ENCODE measurements at places on chromosomes 6 and 20.

GRCh38 chr6:157099912-157100593 lies 223.3 kb downstream of the TMEM242 start:
- peak; percentile 56 for DNase-seq

- no peak for DNase-seq
These were observed 55.6 kb downstream of the FARS2 start for GRCh38 chr6:5316951-5317350.

- no peak for DNase-seq
These were observed 228.2 kb downstream of the LY86 start for GRCh38 chr6:6816716-6817115.

DNA sequence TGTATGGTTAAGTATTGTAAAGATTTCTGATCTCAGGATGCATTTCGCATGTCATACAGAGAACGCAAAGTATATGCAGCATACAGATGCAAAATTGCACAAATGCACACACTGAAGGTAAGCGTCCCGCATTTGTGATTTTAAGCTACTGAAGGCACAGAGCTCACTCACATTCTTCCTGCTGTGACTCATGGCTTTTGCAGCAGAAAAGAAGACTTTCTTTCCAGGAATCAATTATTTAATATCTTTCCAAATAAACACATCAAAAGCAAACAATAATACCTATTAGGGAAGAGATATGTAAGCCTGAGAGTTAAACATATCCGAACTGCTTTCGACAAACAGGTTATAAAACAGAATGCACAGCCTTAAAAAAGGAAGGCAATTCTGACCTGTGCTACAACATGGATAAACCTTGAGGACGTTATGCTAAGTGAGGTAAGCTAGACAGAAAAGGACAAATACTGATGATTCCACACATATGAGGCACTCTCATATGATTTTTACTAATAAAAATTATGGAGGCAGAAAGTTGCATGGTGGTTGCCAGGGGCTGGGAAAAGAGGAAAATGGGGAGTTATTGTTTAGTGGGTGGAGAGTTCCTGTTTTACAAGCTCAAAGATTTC lies 109.0 kb downstream of the TFAP2A start:
- DNase-seq = no peak

DNA sequence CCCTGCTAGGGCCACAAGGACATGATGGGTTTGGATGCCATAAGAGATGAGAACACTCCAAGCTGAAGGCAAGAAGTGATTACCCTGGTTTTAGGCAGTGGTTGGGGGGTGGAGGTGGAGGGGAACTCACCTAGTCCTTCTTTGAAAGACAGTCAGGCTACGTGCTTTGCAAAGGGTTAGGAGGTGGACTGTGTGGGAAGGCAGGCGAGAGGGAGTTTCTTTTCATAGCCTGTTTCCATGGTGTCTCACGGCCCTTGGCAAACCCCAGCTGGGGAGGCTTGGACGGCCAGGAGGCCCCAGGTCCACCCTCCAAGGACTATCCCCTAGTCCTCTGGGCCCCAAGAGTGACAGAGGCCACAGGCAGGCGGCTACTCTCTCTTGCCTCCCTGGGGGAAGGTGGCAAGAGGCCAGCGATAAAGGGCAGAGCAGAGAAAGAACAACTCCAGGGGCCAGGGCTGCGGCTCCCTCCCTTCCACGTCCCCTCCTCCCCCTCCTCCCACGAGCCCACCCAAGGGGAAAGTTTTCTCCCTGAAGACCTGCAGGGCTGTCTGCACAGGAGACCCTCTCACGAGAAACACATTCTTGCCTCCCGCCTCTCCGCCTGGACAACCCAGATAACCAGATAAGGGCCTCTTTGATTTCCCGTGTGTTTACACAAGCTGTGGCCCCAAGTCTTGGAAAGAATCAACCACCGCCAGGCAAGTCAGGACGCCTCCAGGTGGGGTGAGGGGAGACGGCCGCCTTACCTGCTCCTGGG lies 74.4 kb downstream of the NOL4L start:
- DNase-seq = no peak

- DNase-seq = no peak
These were observed 88.3 kb downstream of the CD24 start for GRCh38 chr6:106886081-106886843.

GRCh38 chr6:128474481-128474880 lies 45.9 kb downstream of the PTPRK start:
- DNase-seq = peak; percentile 35

DNA sequence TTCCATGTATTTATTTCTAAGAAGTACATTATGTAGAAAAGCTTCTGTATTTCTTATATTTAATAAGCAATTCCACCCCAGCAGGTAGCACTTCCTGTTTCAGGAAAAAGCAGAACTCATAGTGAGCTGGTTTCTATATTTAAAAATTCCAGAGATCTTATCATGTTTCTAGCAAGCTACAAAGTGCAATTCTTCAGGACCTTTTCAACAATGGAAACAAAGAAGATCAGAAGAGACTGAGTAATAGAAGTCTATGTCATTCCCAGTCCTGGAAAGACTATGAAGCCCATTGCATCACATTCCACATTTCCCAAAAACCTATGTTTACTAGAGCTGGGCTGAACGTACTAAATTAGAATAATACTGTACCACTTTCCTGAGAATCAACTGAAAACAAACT lies 302.6 kb upstream of the NRSN1 start:
- no peak for DNase-seq

- DNase-seq = peak; percentile 42
These were observed 108.6 kb upstream of the SLC2A12 start for GRCh38 chr6:134161041-134161440.

DNA sequence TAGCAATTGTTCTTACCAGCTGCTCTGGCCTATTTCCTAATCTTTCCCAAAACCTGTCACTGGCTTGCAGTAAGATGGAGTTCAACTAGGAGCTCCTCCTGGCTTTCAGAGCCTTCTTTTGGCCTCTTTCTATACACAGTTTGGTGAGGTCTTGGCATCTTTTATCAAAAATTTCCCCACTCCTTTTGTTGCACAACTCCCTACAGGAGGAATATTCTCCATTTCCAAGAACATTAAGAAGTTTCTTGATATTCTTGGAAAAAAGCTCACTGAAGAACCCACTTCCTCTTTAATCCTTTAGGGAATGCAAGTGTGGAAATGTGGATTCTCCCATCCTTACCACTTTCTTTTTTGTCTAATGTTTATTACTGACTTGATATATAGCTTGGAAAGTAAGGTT lies 171.3 kb upstream of the KCNK16 start:
- peak; percentile 33 for DNase-seq

- no peak for DNase-seq
These were observed 64.2 kb downstream of the EYS start for GRCh38 chr6:65642776-65643175.

GRCh38 chr6:19995575-19996257 lies 158.5 kb downstream of the ID4 start:
- no peak for DNase-seq

- DNase-seq = no peak
These were observed 93.0 kb downstream of the TCP11 start for GRCh38 chr6:35048031-35048613.

GRCh38 chr6:63537201-63537958 lies 34.9 kb upstream of the LOC128125822 start:
- DNase-seq = no peak

DNA sequence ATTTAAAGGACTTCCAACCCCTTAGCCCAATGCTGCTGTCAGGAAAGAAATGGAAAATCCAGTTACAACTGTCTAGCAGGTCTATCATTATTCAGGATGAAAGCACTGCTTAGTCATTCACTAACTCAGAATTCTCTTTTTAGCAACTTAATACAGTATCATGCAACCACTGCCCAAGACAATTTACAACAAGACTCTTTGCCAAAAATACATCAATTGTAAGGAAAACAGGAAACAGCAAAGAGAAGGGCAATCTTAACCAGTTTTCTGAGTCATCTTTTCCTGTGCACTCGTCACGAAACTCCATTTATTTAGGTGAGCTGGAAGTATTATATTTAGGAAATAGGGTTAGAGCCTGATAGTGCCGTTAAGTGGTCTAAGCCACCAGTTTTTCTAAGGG lies 1197.7 kb upstream of the CITED2 start:
- DNase-seq = peak; percentile 96

DNA sequence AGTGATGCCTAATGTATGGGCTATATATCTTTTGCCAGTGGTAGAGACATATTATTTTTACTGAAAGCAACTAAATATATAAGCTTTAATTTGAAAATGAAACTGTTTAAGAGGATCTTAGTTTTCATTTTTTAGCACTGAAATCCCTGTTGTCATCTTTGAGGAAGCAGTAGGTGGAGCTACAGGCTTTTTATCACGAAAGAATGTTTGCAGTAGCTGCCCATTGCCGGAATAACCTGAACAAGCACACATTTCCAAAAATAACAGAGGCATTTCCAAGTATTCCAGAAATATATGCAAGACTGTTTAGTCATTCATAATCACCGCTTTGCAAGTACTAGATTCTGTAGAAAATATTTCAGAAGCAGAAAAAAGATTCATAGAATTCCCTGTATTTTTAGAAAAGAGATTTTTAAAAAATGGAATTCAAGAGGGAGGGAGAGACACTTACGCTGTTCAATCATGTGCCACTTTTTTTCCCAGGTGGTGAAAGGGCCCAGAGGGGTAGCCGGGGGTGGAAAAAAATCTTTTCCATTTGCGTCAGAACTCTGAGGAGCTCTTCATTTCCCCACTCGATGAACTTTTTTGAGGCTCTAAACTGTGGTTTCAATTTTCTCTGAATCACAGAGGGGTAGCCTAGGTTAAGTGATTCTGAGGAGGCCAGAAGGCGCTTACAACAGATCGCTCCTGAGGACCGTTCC lies 142.5 kb upstream of the FERMT1 start:
- peak; percentile 86 for DNase-seq

- no peak for DNase-seq
These were observed 455.6 kb downstream of the PRKN start for GRCh38 chr6:162271922-162272321.

DNA sequence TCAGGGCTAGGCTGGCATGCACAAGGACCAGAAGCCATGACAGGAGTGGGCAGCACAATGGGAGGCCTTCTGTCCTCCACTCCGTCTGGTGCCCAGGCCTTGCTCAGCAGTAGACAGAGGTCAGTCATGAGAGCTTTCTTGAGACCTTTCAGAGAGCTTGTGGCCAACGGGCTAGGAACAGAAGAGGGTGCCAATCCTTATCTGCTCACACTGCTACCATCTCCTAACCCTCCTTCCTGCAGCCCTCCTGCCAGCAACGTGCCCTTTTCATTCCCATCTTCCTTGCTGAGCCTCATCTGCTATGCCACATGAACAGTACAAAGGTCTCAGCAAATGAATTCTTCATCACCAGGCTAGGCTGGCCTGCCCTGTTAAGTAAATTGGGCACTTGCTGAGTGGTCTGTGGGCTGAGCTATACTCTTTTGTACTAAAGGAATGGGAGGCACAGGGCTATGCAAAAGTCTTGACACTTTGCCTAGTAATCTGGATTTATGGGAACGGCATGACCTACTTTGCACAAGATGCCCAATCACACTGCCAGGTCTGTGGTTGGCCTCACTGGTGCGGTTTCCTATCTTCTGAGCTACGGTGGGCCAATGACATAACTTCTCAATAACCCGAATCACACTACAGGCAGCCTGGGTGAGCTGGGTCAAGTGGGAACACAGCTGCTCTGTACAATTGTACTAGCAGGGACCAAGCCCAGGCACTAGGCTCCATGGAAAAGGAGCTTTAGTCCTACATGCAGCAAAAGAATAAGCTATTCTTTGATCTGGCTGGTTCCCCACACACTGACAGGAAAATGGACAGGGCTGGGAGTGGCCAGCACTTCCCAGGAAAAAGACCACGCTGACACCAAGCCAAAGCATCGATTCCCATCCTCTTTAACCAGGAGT lies 47.8 kb downstream of the ELOVL5 start:
- DNase-seq = peak; percentile 61

DNA sequence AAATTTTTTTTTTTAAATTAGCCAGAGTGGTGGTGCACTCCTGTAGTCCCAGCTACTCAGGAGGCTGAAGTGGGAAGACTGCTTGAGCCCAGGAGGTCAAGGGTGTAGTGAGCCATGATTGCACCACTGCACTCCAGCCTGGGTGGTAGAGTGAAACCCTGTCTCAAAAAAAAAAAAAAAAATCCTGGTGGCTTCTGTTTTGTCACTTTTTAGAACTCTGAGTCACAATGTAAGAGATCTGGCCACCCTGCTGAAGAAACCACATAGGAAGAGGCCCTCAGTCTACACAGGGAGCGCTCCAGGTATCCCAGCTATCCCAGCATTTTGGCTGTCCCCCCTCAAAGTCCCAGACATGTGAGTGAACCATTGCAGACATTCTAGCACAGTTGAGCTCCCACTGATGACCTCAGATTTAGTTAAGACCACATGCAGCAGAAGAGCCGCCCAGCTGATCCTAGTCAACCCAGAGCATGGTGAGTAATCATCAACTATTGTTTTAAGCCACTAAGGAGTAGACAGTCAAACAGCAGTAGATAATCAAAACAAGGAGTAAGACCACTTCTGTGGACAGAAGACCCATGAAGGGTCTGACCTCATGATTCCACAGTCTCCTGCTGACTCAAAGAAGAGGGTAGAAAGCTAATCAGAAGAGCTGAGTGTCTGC lies 12.7 kb upstream of the ARFGEF2 start:
- no peak for DNase-seq

GRCh38 chr20:25230166-25230831 lies 17.6 kb upstream of the PYGB start:
- no peak for DNase-seq

GRCh38 chr6:124123617-124124209 lies 320.0 kb downstream of the NKAIN2 start:
- DNase-seq = no peak

DNA sequence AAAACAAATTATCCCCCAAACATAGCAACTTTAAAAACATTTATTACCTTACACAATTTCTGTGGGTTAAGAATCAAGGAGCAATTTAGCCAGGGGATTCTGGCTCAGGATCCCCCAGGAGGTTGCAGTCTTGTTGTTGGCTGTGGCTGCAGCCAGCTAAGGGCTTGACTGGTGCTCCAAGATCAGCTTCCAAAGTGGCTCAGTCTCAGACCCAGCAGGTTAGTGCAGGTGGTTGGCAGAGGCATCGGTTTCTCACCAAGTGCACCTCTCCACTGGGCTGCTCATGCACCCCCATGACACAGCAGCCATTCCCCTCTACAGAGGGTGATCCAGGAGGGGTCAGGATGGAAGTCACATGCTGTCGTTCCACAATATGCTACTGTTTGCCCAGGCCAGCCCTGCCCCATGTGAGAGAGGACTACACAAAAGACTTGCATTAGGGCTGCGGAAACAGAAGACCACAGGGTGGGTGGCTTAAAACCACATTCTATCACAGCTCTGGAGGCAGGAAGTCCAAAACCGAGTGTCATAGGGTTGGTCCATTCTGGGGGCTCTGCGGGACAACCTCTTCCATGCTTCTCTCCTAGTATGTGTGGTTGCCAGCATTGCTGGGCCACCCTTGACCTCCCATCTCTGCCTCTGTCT lies 125.8 kb downstream of the C6orf118 start:
- DNase-seq = no peak

Data from fibroblast of pulmonary artery (primary cell).